ENCODE measurements at places on chromosomes 3 and 15.

GRCh38 chr3:102034639-102035451 is 185.5 kb downstream of the NFKBIZ start:
- no peak for DNase-seq

DNA sequence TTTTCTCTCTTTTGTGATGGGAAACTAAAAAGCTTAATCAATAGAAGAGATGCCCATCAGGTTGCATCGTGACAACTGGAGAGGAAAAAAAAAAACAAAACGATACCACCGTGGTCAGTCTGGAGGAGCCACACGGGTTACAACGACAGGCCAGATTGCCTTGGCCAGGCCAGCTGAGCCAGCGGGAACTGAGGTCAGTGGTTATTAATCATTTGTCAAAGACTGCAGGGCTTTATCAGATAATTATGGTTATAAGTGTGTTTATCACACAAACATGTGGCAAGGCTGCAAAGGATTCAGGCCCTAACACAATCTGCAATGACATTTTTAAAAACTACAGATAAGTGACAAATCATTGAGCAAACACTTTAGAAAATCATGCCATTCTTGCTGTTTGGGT is 135.0 kb upstream of the FAM3D start:
- DNase-seq, result no peak

DNA sequence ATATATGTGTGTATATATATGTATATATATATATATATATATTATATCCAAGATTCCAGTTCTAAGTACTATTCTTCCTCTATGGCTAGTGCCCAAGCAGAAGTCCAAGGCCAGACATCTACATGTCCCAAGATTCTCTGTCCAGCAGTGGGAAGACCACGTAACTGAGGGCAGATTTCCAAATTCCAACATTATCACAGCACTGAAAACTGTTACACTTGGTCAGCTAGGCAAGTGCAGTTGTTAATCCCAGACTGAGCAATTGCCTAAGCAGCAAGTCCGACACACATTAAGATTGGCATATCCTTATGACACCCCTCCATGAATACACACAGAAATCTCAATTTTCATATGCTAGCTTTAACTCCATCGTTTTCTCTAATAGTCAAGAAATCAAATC is 1148.5 kb downstream of the IGSF11 start:
- no peak for DNase-seq

GRCh38 chr3:32334675-32335074 is 57.0 kb upstream of the CMTM7 start:
- DNase-seq, result peak; percentile 11

- DNase-seq, result no peak
Observed at GRCh38 chr3:18424213-18424728, 868 bp downstream of the SATB1 start.

GRCh38 chr3:72303926-72304325 is 519.0 kb upstream of the PROK2 start:
- no peak for DNase-seq

DNA sequence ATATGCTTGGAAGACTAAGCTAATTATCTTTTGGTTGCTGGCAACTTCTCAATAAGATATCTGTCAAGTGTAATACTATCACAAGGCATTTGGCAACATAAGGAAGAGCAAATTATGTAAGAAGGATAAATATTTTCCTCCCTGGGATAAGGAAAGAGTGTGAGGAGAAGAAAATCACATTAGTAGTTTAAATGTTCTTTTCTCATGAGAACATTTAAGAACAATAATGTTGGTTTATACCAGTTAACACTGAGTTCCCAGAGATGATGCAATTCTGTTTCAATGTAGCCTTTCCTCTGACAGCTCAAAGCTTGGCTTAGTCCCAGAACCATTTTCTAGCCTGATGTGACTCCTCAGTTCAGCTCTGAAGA is 66.1 kb upstream of the NPHP3 start:
- DNase-seq, result no peak

GRCh38 chr3:161413127-161413854 is 42.0 kb upstream of the SPTSSB start:
- DNase-seq, result no peak

DNA sequence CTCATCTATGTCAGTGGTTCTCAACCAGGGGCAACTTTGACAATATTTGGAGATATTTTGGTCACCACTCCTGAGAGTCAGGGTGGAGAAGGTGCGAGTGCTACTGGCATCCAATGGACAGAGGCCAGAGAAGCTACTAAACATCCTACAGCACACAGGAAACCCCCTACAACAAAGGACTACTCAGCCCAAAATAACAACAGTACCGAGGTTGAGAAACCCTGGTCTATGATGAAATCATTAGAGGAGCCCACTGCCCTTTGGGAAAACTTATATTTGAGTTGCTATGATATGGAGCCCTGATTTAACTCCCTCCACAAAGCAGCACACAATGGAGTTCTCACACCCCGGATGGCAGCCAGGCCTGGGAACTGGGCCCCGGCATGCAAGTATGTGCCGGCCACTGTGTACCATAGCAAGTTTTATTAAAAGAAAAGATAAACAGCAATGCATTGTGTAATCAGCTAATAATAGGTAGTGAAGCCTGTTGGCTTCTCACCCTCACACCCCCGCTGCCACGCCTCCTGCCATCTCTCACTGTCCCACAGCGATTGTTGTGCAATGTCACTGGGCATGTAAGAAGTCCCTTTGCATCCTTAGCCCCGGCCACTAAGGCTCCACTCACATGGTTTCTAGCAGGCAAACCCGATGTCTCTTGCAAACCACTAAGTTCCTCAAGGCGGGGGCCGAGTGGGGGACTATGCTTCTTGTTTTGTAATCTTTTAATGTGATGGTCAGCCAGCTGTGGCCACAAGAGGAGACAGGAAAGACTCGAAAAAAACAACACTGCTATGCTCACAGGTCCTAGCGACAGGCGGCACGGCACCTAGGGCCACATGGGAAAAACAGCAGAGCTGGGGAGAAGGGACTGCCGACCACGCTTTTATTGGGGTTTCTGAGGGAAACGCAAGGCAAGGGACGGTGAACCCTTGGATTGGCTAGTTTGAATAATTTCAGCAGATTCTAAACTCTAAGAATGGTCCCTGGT is 110.0 kb downstream of the AQP9 start:
- DNase-seq, result no peak

- DNase-seq, result no peak
Observed at GRCh38 chr15:72368325-72368724, 7.5 kb downstream of the HEXA start.

DNA sequence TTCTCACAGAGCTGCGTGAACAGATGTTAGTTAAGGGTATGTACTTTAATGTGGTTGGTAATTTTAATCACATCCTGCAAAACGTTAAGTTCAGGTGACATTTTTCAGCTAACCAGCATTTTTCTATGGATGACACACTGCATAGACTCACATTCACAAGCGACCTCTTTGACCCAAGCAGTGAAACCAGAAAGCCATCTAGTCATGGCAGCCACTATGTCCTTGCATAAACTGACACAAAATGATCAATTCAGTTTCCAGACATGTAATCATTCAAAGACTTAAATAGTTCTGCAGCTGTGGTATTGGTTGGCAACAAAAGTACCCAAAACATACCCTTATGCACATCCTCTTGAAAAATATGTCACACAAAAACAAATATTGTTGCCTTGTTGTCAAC is 7.4 kb upstream of the CAPN7 start:
- no peak for DNase-seq

- no peak for DNase-seq
Observed at GRCh38 chr3:161266731-161267150, 45.6 kb downstream of the NMD3 start.

GRCh38 chr3:156148946-156149381 is 28.6 kb downstream of the KCNAB1 start:
- DNase-seq, result no peak

GRCh38 chr15:64547275-64547674 is 86.9 kb downstream of the ZNF609 start:
- no peak for DNase-seq

DNA sequence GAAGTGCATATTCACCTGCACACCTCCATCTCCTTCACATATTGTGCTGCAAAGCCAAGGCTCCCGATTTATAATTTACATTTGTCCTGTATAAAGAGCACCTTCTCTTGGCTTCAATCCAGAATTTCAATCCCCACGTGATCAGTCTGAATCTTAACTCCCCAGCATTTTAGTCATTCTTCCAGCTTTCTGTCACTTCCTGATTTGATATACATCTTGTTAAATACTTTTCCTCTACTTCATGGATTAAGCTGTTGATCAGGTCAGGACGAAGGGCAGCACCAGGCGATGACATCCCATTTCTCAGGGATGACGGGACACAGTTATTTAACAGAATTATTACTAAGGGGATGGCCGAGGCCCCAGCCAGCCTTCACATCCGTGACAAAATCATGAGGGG is 212.5 kb downstream of the EPHB1 start:
- no peak for DNase-seq

GRCh38 chr15:72195101-72195511 is 2.5 kb downstream of the GRAMD2A start:
- no peak for DNase-seq

DNA sequence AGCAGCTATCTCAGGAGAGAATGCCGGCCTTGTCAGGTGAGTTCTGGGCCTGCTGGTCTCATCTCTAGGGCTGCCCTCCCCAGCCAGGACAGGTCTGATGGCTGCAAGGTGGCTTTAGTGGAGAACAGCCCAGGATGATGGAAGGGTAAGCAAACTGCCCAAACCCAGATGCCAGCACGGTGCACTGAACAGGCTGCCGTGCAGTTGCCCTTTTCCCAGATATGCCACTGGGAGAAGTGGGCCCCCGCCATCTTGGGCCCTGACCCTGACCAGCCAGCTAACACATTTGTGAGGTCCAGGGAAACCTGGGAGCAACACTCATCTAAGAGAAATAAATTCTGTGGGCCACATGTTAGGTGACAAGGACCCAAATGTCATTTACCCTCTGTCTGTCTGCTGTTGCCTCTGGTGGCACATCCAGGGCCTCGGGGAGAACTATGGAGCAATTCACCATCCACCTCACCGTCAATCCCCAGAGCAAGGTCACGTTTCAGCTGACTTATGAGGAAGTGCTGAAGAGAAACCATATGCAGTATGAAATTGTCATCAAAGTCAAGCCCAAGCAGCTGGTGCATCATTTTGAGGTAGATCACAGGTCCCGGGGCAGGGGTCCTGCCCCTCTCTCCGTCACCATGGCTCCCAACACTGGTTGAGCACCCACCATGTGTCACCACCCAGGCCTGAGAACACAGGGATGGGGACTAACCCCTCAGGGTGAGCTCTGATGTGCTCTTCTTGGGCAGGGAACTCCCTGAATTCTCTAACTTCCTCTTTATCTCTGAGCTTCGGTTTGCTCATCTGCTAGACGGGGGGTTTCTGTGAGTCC is 1.8 kb downstream of the ITIH1 start:
- DNase-seq, result no peak

- DNase-seq, result no peak
Observed at GRCh38 chr3:46935168-46935858, 41.2 kb downstream of the CCDC12 start.

DNA sequence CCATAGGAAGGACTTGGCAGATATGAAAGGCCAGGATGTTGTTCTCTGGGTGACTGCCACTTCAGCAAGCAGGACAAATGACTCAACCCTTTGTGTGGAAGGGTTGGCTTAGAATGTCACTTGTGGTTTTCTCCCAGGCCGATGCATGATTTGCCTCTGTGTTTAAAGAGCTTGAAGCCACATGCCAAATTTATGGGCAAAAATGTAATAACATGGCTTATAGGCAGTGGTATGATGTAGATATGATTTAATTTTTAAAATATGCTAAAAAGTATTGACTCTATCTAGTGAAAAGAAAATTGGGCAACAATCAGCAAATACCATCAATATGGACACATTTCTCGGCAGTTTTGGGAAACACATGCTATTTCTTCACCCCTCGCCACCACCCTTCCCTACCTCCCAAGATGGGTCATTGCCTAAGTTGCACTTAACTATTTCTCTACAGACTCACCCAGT is 114.6 kb downstream of the CYP19A1 start:
- no peak for DNase-seq

- DNase-seq, result no peak
Observed at GRCh38 chr3:35544976-35545375, 94.3 kb upstream of the ARPP21 start.

- no peak for DNase-seq
Observed at GRCh38 chr3:114218006-114218405, 19.4 kb downstream of the ZNF80 start.

DNA sequence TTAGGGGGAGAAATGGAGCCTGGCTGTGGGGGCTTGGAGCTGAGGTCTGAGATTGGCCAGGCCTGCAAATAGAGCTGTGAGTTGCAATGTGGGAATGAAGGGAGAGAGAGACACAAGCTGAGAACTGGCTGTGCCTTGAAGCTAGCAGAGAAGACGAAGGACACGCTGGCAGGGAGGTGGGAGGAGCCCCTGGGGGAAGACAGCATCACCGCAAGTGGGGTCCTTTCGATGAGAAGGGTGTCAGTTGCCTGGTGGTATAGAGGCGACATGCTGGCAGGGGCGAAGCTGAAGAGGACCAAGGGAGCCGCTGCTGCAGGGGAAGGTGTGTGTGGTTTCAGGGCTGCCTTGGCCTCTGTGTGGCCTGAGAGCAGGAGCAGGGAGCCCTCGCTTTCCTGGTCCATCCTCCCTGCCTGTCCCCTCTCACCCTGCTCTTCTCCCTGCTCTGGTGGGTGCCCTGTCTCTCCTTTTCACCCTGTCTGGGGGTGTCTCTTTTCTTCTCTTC is 5.5 kb downstream of the RHCG start:
- no peak for DNase-seq

GRCh38 chr3:31485196-31485595 is 47.5 kb upstream of the STT3B start:
- no peak for DNase-seq

DNA sequence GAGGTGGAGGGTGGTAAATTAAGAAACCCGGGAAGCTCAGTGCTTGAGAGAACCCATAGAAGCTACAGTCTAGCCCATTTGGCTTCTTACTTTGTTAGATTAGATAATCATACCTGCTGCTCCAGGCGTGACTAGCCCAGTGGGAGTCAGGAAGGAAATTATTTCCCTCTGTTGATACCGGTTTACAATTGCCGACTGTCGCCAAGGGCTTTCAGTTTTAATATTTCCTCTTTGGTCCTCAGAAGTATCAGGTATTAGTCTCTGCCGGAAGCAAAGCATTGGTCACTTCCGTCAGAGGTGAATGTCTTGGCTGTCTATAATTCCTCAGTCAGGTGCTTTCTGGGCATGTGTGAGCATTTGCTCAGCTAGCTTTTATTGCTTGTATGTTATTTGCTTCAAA is 75.2 kb downstream of the LPP start:
- DNase-seq, result no peak

DNA sequence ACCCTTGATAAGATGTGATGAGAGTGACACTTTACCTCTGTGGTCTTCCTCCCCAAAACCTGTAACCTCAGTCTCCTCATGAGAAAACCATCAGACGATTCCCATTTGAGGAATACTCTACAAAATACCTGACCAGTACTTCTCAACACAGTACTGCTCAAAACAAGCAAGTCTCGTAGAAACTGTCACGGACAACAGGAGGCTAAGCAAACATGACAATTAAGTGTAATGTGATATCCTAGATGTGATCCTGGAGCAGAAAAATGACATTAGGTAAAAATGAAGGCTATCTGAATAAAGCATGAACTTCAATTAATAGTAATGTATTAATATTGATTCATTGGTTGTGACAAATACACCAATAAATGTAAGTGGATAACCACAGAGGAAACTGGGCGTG is 113.6 kb downstream of the CACNA2D3 start:
- DNase-seq, result no peak

All from stimulated activated CD4-positive, alpha-beta T cell treated with anti-CD3 and anti-CD28 coated beads, Interleukin-12 subunit alpha, Interleukin-12 subunit beta, amount 100 ng/mL, for 24 hours (primary cell).